ENCODE measurements at places on chromosomes 16 and 17.

DNA sequence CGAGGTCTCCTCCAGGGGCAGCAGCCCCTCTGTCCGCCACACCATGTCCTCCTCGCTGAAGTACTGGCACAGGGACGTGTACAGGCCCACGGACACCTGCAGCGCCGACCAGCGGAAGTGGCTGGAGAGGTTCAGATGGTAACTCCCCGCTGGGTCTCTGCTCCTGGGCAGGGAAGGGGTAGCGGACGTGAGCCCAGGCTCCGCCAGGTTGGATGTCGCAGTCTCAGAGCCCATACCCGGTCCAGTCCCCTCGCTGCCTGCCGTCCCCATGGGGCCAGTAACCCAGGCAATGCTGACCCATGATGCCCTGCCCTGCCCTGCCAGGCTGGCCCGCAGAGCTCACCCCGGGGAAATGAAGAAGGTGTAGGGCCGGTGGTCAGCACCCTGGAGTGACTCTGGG is 33.2 kb downstream of the PKD1 start:
- DNase-seq: no peak

DNA sequence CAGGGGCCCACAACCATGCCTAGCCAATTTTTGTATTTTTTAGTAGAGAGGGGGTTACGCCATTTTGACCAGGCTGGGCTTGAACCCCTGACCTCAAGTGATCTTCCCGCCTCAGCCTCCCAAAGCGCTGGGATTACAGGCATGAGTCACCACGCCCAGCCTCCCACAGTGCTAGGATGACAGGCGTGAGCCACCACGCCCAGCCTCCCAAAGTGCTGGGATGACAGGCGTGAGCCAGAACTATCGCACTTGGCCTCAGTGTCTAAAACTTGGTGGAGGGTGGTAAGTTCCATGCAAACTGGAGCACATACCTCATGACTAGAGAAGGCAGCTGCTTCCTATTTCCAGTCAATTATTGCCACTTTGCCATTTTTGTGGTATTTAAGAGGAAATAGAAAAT is 7.1 kb downstream of the HSD17B2 start:
- DNase-seq: no peak

DNA sequence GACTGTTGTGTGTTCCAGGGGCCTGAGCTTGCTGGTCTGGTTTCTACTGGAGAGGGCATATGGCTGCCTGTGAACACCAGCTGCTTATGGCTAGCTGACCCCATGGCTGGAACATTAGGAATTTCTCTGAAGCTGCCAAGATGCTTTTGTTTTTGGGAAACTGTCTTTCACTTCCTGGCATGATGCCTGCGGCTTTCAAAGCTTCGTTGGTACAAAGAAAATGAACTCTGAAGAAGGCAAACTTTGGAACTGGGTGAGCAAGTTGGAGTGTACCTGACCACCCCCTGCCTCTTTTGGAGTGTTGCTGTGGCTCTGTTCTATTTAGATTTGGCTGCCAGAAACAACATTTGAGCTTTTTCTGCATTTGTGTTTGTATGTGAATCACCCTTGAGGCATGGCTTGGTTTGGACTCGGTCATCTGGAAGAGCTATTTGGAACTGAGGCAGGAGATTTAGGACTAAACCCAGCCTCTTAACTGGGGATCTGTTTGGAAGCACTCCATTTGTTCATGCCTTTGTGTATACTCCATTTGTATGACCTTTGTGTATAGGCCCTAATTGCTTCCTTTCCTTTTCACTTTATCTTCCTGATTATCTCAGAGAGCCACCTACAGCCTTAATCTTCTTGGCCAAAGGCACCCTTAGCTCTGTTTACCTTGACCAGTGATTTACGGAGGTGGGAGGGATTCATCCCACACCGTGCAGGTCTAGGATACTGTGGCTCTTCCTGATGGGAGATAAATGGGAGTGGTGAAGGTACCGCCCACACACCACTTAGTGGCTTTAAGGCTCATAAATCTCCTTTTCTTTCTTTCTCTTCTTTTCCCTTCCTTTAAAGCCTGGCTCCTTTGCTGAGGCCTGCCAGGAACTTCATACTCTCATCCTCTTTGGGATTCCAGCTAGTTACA is 7.3 kb upstream of the CPHXL start:
- DNase-seq: peak; percentile 5

DNA sequence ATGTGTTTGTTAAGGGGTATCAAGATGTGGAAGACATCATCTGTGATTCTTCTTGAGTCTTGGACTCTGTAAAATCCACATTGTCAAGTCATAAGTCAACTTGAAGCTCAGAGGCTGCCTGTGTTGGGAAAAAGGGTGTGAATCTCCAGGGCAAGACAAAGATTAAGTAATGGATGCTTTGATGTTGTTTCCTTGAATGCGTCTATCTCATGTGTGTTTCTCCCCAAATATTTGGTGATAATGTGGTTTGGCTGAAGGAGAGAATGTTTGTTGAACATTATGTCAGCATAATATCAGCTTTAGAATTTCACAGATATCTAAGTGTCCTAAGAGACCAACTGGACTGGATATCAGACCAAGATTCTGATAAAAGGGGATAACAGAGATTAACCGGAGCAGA is 24.1 kb upstream of the KCNJ16 start:
- DNase-seq: peak; percentile 3

- no peak for DNase-seq
These were observed 5.3 kb downstream of the ANKRD11 start for GRCh38 chr16:89484923-89485679.

DNA sequence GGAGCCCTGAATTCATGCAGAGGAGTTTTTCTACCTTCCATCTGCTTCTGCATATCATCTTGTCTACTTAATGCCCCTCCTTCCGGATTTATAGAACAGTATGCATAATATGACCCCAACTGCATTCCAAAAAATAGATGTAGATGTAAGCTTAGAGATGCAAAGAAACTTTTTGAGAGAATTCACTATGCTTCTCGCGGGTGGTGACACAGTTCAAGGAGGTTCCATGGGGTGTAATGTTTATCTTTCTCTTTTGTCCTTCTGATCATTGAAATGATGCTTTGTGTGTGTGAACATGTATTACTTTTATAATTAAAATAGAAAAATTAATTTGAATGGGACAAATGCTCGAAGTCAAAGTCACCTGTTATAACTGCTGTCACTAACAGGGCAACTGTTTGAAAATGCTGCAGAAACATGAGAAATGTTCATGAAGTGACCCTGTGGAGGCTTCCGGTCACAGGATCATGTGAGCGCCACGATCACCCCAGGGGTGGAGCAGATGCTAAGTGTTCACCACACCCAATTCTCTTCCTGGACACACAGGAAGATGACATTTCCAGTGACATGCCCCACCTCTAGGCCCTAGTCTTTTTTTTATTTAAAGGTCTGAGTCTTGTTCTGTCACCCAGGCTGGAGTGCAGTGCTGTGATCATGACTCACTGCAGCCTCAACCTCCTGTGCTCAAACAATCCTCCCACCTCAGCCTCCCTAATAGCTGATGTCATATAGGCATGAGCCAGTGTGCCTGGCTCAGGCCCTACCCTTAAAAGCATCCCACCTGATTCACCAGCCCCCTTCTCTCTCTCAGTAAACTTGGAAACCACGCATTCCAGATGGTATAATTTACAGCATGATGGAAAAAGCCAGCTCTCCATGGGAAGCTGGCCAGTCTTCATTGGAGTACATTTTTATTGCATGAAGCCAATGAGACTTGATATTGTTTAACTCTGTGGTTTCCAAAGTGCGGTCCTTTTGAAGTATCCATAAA is 21.0 kb upstream of the AGRP start:
- no peak for DNase-seq

DNA sequence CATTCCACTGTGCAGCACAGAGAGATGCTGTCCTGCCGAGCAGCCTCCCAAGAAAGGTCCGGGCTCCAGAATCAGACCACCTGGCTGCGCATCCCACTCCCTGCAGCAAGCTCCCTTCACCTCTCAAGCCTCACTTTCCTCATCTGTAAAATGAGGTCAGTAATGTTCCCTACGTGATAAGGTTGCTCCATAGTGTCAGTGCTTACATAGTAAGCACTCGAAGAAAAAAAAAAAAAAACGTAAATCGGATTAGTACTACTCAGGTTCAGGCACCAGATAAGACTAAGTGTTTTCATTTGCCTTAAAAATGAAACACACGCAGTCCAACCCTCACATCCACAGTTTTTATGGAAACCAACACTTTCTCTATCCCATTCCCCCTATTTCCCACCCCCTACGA is 76.7 kb downstream of the CCT6B start:
- no peak for DNase-seq

DNA sequence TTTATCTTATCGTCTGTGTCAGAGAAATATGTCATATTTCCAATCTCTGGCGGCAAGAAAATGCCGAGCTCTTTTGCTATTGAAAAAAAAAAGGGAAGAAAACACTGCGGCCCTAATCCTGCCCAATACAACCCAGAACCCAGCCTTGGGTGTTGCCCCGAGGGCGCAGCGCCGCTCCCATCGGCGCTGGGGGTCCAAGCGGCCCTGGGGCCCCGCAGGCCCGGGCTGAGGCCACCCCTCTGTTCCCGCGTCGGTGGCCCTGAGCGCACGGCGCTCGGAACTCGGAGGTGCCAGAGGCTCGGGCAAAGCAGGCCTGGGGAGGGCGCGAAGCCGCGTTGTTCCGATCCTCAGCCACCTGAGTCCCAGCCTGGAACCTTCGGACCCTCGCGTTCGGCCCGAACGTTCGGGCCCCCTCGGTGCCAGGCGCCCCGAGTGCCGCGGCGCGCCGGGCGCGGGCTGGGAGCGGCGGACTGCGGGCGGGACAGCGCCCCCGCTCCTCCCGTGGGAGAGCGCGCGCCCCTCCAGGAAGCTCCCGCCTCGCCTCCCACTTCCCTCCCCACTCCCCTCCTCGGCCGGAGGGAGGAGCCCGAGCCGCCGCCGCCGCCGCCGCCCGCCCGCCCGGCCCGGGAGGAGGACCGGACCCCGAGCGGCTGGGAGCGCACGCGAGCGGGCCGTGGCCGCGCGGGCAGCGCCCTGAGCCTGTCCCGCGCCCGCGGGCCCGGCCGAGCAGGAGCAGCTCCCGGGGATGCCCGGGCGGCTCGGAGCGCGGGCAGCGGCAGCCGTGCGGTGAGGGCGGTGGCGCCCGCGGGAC is at the start of gene CPNE2:
Gene CPNE2, plus strand, starts transcription at position 609 of the 811 bp plus-strand sequence. CDS start 18,160 bp downstream, outside the sequence.
- DNase-seq: peak; percentile 72

GRCh38 chr16:58820411-58820810 is 86.3 kb upstream of the GOT2 start:
- DNase-seq: peak; percentile 5

GRCh38 chr16:60929-61878 is 7.6 kb downstream of the SNRNP25 start:
- no peak for DNase-seq

GRCh38 chr16:87068762-87069150 is 248.4 kb downstream of the C16orf95 start:
- no peak for DNase-seq

DNA sequence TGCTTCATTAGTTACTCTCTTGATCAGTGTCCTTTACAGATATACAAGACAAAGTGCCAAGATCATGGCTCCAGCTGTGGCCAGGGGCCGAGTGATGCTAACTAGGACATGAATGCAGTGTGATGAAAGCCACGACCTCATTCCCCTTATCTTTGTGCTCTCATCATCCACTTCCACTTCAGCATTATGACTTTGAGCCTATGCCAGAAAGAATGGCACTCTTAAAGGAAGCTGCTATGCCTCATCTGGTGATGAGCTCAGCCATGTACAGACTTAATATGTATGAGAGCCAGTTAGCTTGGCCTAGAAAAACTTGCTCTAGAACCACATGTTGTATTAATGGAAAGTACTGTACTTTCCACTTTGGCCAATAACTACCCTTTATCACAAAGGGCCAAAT is 179.1 kb downstream of the TOX3 start:
- DNase-seq: no peak

DNA sequence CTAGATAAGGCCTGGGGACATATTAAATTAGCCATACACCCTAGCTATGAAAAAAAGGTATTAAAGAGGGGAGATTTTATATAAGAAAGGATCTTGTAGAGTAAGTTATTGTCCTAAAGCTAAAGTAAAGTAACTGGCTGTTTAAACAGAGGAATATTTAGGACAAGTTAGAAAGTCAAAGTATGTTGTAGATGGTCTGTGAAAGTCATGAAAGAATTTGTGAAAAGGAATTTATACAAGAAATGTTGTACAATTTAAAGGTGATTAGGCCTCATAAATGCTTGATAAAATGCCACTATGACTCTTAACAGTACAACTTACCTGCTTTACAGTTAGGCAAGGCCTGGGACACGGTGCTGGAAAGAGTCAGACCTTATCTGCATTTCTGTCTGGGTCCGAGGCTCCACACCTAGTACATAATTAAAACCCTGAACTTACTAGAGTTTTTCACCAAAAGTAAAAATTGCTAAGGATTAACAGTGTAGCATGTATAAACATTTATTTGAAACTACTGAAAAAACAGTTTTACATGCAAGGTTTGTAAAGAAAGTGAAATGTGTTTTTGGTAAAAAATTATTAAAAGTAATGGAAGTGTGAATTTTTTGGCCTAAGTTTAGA is 445.3 kb upstream of the TOM1L1 start:
- DNase-seq: no peak
